ENCODE measurements at places on chromosomes 13 and 19. TPM values are rescaled to one million over a fixed set of nuclear protein-coding genes. Genes with fewer than 3 reads are reported as not detected.

NUP58 gene
- 45.5 TPM for polyA plus RNA-seq

- no peak for DNase-seq
These were observed 2.5 kb downstream of the FTL start for GRCh38 chr19:48967346-48968178.

UHRF1 gene
- 29.4 TPM for polyA plus RNA-seq

- no peak for DNase-seq
These were observed 10.3 kb downstream of the NEK5 start for GRCh38 chr13:52118595-52118994.

SIGLEC11 gene
- polyA plus RNA-seq: 4.8 TPM

ZNF560 gene
- 0.83 TPM for polyA plus RNA-seq

DNA sequence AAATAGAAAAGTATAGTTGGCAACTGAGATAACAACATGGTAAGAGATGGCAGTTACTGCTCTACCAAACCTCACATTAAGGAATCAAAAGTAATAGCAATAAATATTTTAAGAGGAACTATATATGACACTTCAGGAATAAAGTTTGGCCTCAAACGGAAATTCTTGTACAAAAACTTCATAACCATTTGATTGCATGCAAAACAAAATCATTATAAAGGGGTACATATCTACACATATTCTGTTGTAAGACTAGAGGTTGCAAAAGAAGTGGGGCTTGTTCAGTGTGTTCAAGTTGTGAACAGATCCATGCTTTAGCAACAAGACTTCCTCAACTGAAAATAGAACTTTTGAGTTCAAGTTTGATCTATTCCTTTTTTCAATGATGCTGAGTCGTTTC, 133.5 kb upstream of the MIR17HG start:
- no peak for DNase-seq

KIR2DL4 gene
- not detected for polyA plus RNA-seq

- no peak for DNase-seq
These were observed 489.5 kb upstream of the SPRY2 start for GRCh38 chr13:80830431-80830830.

HSD11B1L gene
- 10.2 TPM for polyA plus RNA-seq

DNA sequence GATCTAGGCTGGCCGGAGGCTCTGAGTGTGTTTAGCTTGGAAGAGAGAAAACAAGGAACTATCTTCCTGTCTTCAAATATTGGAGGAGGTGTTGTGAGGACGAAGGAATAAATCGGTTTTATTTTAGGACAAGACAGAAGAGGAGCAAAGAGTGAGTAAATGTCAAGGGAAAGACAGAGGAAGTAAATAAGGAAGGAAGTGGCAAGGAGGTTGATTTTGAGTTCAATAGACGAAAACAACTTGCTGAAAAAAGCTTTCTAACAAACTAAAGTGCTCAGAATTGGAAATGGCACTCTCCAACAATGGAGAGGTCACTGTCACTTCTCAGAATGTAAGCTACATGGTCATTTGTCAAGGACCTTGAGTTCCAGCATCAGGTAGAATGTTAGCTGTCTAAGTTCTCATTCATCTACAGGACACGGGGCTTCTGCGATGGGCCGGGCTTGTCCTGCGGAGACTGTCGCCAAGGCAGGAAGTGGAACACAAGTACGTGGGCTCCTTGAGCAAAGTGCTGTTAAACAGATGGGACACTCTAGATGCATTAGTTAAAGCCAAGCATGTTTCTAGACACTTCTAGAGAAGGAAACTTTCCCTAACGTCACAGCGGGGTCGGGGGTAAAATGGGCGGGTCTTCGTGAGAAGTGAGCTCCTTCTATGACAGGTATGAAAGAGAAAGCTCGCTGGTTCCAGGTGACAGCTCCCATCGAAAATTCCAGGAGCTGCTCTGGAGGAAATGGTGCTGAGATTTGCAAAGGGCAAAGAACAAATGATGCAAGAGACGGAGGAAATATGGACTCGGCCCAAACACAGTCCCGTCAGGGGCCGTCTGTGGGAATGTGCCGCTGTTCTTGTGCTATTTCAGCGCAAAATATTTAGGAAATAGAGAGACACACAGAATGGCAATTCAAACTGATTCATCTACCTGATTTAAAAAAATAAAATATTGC, 103.9 kb upstream of the UBL3 start:
- DNase-seq: no peak

ANKRD10 gene
- 240 TPM for polyA plus RNA-seq

KDM4B gene
- polyA plus RNA-seq: 18.2 TPM

GRCh38 chr19:17859533-17860330, at the start of gene RPL18A:
Gene RPL18A (plus strand): TSS chr19:17859910. CDS start chr19:17859957, 47 bp downstream.
- DNase-seq: peak; percentile 96

GRCh38 chr19:32201636-32202051, 143.8 kb upstream of the ZNF507 start:
- DNase-seq: no peak

DNA sequence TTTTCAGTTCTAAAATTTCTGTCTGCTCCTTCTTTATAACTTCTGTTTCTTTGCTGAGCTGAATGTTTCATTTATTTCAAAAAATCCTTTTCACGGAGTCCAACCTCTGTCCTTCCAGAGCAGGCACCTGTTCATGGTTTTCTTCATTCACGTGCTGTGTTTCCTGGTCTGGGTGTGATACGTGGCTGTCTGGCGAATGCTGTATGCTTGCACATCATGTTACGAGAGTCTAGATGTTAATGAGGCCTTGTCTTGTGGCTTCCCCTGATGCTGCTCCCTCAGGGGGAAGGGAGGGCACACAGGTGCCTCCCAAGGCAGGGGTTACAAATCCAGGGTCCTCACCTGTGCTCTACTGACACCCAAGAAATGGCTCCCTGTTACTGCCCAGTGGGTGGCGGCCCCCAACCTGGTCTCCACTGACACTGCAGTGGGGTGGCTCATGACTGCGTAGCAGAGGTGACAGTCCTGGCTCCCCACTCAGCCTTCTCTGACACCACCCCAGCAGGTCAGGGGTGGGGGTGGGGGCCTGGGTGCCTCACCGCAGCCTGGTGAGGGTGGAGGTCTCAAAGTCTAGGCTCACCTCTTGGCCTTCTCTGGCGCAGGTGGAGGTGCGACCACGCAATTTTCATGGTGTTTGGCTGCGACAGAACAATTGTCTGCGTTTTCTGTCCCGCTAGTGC, 20.1 kb upstream of the RAB20 start:
- no peak for DNase-seq

- DNase-seq: no peak
These were observed 122.8 kb upstream of the KLF12 start for GRCh38 chr13:74256969-74257368.

DNA sequence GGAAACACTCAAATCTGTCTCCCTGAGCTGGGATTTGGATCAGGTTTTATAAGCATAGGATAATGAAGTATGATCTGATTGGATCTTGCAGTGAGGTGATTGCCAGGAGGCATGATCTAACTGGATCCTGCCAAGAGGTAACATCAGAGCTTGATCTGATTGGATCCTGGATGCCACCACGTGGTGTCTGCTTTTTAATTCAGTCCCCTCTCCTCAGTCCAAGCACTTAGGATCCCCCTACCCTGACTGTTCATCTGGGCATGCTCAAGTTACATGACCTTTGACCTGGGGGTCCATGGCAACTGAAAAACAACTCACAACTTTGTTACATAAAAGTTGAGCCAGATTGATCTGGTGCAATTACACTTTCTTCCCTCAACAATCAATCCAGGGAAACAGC, 47.5 kb upstream of the LSM14A start:
- no peak for DNase-seq

- no peak for DNase-seq
These were observed 14.7 kb upstream of the POSTN start for GRCh38 chr13:37613236-37613635.

GRCh38 chr19:49167857-49168409, 10.3 kb downstream of the TRPM4 start:
- DNase-seq: no peak

ACP5 gene
- polyA plus RNA-seq: 15.5 TPM

- DNase-seq: no peak
These were observed 417.8 kb upstream of the DACH1 start for GRCh38 chr13:72284791-72285190.

- no peak for DNase-seq
These were observed 61.5 kb downstream of the GJA3 start for GRCh38 chr13:20099319-20099718.

DNA sequence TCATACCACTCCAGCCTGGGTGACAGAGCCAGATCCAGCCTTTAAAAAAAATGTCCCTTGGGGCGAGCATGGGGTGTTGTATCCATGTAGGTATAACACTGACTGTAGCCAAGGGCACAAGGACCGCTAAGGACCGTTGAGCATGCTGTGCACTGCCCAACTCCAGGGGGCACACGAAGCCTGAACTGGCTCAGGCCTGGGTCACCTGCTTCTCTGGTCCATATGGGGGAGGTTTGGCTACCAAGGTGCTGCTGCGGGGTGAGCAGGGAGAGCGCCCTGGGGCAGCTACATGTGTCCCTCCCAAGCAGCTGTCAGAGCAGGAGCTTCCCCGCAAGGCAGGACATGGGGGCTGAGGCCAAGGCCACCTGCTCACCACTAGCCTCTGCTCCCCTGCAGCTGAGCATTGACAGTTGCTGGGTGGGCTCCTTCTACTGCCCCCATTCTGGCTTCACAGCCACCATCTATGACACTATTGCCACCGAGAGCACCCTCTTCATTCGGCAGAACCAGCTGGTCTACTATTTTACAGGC, 16.3 kb downstream of the CATSPERG start:
- DNase-seq: no peak

DNA sequence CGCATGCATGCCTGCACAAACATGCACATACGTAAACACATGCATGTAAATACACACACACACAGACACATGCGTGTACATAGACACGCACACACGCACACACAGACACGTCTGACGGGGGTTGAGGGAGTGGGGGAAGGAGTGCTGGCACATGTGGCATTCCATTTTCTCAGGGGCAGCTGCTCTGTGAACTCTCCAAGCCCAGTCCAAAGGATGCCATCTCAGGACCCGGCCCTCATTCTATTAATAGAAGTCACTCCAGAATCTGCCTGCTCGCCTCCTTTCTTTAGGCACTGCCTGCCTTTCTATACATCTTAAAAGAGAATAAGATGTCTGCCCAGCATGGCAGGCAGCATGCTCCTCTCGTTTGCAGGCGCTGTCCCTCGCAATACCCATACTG, 5.3 kb downstream of the ARHGEF7 start:
- DNase-seq: no peak

DNA sequence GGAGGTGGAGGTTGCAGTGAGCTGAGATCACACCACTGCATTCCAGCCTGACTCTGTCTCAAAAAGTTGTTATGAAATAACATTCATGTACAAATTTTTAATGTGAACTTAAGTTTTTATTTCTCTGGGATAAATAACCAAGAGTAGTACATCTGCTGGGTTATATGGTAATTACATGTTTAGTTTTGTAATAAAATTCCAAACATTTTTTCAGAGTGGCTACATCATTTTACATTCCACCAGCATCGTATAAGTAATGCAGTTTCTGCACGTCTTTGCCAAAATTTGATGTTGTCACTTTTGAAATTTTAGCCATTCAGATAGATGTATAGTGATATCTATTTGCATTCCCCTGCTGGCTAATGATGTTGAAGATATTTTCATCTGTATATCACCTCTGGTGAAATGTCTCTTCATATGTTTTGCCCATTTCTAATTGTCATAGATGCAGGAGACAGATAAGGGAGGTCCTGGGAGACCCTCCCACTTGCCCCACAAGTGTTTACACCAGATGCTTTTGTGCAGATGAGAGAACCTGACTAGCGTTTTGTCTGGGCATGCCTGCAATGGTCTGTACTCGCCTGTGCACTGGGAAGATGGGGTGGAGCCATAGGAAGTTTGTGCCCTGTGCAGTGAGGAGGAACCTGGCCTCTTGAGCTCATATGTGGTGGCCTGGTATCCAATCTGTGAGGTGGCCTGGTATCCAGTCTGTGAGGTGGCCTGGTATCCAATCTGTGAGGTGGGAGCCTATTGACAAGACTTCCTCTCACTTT, 12.7 kb upstream of the KBTBD6 start:
- no peak for DNase-seq

- DNase-seq: no peak
These were observed 698.2 kb upstream of the SGCG start for GRCh38 chr13:22482496-22483000.

DNA sequence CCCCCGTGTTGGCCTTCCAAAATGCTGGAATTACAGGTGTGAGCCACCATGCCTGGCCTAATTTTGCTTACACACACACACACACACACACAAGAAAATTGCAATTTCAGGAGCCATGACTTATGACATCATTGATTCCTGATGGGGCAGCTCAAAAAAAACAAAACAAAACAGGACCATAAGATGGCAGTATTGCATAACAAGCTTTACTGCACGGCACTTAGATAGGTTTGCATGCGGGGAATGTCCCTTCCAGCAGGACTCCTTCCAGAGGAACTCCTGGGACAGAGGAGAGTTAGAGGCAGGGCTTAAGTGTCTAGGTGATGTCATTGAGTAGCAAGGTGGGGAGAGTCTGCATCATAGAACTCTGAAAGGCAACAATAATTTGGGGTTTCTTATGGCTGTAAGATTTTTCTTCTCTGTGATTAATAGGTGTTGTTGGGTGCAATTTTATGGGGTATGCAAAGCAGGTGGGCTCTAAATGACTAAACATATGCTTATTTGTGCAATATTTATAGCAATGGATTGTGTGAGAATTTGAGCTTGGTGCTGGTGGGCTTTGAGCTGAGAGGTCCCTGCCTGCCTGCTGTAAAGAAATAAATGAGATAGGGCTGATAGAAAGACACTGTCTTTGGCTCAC, 9.0 kb upstream of the ACSBG2 start:
- DNase-seq: no peak

GRCh38 chr19:17765069-17765618, 13.9 kb downstream of the FCHO1 start:
- no peak for DNase-seq

SELENOW gene
- 121 TPM for polyA plus RNA-seq

GRCh38 chr19:50433201-50434180, 799 bp downstream of the MYBPC2 start:
- DNase-seq: no peak

DNA sequence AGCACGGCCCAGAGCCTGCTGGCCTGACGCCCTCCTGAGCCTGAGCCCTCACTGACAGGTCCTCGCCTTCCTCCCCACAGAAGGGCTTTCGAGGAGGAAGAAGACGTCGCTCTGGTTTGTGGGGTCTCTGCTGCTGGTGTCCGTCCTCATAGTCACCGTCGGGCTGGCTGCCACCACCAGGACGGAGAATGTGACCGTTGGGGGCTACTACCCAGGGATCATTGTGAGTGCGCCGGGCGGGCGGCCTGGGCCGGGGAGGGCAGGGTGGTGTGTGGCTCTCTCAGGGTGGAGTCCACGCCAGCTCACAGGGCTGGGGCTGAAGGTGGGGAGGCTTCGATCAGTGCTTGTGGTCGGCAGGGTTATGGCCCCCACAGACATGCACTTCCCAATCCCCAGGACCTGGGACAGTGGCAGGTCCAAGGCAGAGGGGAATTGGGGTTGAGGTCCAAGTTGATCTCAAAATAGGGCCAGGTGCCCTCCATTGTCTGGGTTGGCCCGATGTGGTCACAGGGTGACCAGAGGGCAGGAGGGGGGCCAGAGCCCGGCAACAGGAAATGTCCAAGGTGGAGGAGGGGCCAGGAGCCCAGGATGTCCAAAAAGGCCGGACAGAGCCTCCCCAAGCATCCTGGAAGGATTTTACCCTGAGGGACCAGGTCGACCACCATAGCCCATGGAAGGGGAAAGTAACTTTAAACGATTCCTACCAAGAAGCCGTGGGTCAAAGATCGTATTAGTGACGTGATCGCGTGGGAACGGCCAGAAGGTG, 7.2 kb downstream of the TMEM255B start:
- no peak for DNase-seq

GRCh38 chr19:10899151-10899653, 27.8 kb downstream of the CARM1 start:
- no peak for DNase-seq
